ENCODE measurements at places on chromosomes 4 and X.

DNA sequence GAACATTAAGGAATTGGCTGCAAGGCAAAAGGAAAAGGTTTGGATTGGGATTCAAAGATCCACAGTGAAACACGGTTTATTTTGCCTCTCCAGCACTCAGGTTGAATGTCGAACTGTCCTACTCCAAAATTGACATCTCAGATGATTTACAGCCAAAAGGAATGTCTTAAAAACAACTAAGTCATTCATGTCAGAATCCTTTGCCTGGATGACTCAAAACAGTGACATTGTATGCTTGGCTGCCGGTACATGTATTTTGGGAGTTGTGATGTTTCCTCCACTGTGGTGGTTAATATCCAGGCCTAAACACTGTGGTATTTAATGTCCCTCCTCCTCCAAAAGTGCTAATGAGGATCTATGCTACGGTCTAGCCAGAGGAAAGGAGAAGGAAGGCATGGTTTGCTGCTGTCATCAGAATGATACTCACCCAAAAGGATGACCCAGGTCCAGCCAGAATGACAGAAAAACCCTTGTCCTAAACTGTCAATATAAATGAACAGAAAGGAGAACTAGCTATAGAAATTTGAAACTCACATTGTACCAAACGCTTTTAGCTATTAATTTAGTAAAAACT is 20.9 kb downstream of the PGM2 start:
- DNase-seq: no peak

DNA sequence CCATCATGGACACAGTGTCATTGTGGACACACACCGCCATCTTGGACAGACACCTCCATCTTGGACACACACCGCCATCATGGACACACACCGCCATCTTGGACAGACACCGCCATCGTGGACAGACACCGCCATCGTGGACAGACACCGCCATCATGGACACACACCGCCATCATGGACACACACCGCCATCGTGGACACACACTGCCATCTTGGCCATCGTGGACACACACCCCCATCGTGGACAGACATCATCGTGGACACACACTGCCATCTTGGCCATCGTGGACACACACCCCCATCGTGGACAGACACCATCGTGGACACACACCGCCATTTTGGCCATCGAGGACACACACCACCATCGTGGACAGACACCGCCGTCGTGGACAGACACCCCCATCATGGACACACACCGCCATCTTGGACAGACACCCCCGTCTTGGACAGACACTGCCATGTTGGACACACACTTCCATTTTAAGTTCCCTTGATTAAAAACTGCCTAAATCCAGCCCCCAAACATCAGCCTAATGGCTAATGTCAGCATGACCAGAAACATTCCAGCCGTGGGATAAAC is 9.1 kb downstream of the ASMTL start:
- DNase-seq: peak; percentile 12

DNA sequence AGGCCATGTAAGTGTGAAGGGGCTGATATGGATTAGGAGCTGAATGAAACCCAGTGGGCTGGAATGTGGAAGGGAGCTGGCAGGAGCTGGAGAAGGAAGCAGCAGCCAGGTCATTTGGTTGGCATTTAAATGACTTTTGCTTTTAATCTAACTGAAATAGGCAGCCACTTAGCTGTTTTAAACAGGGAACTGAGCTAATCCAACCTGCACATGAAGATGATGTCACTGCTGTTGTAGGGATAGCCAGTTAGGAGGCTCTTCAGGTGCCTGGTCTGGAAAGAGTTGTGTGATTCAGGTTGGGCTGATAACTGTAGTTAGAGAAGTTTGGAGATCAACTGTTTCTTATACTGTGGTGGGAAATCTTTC is 122.4 kb downstream of the PALLD start:
- DNase-seq: no peak

GRCh38 chr4:7004331-7004730 is 38.8 kb upstream of the TADA2B start:
- no peak for DNase-seq

DNA sequence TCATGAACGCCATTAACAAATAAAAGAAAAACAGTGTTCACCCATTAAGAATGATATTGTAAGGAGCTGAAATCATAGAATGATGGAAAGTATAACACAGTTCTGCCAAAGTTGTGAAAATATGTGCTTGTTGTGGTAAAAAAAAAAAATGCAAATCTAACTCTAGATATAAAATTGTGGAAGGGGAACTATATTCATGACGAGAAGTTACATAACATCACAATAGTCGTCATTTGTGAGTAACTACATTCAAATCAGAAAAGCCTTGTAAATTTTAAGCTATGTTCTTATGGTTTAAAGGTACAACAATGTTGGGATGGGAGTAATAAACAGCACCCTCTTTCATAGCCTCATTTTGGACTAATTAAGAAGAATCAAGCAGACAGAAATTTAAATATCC is 57.6 kb upstream of the PRDM8 start:
- no peak for DNase-seq
